ENCODE measurements at places on chromosomes 6 and 20.

DNA sequence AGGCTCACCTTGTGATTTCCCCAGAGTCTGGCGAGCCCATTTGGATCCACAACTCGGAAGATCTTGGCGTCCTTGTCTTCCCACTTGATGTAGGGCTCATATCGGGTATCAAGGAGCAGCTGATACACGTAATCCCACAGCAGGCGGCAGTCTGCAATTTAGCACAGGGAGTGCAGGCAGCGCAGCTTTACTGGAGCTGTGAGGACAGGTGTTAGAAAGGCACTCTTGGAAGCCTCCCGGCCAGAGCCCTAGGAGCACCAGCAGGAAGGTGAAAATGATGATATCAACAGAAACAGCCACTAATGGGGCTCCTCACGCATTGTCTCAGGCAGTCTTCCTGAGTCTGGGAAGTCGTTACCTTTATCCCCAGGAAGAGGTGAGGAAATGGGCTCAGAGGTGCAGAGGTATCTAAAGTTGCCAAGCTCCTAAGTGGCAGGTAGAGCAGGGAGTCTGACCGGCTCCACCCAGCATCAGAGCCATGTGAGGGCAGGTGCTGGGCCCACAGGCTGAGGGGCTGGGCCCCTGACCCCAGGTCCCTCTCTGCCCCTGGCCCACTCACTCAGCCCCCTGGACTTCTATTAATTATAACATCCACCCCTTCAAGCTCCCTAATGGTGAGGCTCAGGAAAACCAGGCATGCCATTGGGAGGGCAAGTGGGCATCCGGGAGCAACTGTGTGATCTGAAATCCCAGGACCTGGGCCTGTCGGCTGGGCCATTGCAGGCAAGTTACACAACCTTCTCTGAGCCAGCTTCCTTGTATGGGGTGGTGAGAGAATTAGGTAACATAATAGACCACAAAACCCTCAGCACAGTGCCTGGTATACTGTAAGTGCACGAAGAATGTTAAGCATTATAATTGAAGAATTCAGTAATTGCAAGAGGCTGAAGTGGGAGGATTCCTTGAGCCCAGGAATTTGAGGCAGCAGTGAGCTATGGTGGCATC lies 18.3 kb downstream of the ETV7 start:
- DNase-seq, result no peak

GRCh38 chr20:32837157-32837556 lies 17.4 kb downstream of the MAPRE1 start:
- DNase-seq, result no peak

- no peak for DNase-seq
Observed at GRCh38 chr6:123997223-123997622, 193.6 kb downstream of the NKAIN2 start.

DNA sequence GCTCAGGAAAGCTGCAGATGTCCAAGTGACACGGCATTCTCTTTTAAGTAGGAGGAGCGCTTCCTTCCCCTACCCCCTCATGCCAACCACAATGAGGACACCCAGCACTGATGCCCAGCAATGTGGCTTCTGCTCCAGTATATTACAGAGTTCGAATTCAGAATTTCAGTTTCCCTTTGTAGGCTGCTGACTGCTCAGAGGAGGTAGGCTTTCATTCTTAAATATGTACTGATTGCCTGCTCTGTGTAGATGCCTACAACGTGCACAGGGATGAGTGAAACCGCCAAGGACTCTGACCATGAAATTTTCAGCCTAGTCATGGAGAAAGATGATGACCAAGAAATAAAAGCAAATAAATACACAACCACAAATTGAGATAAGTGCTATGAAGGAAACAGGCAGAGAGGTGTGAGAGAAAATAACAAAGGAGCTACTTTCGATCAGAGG lies 50.9 kb upstream of the TNFAIP3 start:
- no peak for DNase-seq

- no peak for DNase-seq
Observed at GRCh38 chr6:144939921-144940320, 654.8 kb downstream of the UTRN start.

DNA sequence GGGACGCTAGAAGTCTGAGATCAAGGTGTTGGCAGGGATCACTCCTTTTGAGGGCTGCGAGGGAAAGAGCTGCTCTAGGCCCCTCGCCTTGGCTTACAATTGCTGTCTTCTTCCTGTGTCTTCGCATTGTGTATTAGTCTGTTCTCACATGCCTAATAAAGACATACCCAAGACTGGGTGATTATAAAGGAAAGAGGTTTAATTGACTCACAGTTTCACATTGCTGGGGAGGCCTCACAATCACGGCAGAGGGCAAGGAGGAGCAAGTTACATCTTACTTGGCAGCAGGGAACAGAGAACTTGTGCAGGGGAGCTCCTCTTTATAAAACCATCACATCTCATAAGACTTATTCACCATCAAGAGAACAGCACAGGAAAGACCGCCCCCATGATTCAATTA lies 102.5 kb upstream of the ASF1A start:
- DNase-seq, result no peak

DNA sequence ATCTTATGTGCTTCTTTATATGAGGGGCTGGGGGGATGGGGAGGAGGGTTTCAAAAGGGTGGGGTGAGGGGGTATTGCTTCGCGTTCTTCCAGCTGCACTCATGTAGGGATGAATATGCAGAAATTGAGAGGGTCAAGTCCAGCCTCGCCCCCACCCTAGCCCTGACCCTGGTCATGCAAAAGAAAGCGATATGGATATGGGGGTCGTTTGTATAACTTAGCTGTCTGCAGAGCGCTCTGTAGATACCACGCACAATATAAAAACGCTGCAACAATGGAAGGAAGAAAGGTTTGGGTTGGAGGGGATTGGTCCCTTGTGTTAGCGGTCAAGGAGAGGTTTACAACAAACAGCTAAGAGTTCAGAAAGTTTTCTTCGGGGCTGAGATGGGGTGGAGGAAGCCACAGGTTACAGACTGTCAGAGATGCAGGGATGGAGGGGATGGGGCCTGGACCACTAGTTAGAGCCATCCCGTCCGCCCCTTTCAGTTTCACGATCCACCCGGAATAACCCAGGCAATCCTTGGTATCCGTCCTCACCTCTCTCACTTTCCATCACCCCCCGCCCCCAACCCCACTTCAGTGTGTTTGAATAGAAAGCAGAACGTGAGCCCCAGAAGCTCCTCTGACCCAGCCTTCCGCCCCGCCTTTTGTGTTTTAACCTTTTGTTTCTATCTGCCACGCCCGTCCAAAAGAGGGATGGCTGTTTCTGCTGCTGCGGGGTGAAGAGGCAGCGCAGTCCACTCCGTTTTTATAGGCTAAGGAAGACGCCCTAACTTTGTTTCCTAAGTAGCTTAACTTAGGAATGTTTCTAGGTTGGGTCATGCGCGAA lies 73.5 kb downstream of the SOX4 start:
- DNase-seq, result no peak

- DNase-seq, result no peak
Observed at GRCh38 chr20:16364320-16364687, 208.9 kb downstream of the KIF16B start.

GRCh38 chr6:41967312-41968287 lies 26.0 kb upstream of the CCND3 start:
- no peak for DNase-seq

DNA sequence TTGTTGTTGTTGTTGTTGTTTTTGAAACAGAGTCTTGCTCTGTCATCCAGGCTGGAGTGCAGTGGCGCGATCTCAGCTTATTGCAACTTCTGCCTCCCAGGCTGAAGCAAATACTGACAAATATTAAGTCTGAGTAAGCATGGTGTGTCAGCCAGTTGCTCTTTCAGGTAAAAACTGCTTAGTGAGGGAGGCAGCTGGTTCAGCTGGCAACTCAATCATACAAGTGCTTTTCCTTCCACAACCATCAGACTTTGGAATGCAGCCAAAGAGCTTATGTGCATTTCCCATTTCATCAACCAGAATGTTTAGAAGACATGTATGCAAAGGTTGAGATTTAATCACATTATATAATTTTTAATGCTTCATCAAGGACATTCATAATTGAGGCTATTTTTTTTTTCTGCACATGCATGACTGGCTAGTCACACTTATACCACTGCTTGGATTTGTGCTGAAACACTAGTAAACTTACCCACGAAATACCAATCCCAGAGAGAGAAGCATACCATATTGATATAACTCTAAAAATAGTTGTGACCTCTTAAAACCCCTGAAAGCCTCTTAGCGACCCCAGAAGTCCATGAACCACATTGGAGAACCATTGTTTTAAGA lies 56.0 kb downstream of the CLIC5 start:
- no peak for DNase-seq

GRCh38 chr6:126107475-126108166 lies 121.3 kb downstream of the TRMT11 start:
- no peak for DNase-seq

GRCh38 chr6:37137201-37138090 lies 32.5 kb upstream of the PIM1 start:
- no peak for DNase-seq

DNA sequence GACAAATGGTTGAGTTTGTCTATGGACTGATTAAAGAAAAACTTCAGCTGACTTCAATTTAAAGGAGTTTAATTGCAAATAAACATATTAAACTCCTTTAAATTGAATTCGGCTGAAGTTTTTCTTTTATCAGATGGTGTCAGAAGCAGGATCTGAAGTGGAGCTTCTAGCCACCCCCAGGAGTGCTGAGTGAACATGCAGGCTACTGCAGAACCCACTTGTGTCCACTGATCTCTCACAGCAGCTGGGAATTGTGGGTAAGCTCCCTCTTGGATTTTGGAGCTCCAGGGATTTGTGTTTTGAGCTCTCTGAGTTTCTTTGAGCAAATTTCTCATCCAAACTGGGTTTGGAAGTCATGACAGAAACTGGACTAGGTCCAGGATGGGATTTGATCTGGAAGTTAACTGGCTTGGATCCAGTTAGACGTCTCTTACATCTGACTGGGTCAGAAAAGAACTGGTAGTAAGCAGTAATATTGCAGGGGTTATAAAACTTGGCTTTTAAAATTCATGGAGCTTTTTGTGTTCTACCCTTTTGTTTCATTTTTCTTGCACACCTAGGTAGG lies 95.8 kb upstream of the UST start:
- DNase-seq, result no peak

GRCh38 chr20:17077030-17077429 lies 149.8 kb upstream of the PCSK2 start:
- DNase-seq, result no peak

DNA sequence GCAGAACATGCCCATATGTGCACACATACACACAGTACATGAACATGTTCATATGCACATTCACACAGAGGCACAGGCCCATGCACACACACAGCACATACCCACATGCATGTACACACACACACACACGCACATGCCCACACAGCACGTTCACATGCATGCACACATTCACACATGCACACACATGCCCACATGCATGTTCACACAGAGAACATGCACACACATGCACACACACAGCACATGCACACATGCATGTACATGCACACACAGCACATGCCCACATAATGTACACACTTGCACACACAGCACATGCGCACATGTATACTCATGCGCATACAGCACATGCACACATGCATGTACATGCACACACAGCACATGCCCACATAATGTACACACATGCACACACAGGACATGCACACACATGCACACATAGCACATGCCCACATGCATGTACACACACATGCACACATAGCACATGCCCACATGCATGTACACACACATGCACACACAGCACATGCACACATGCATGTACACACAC lies 25.9 kb downstream of the RNASET2 start:
- DNase-seq, result no peak

DNA sequence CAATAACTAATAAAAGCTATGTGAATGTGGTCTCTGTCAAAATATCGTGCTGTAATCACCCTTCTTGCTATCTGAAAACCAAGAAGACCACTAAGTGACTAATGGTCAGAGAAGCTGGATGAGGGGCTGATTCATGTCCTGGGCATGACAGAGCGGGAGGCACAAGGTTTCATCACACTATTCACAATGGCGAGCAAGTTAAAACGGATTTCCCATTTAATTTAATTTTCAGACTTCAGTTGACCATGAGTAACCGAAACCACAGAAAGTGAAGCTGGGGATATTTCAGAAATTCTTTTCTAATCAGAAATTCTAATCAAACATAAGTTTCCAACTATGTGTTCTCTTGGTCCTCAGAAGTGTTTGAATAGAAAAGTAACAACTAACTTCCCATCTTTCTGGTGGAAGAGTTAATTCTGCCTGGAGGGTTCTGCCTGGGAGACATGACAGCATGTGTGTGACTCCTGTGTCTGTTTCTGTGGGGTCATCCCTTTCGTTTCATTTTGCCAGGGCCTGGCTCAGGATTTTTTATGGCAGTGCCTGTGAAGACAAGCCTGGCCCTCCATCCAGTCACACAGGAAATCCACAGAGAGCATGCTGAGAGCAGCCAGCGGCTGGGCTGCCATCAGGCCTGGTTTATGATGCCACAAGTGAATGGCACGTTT lies 98.9 kb downstream of the FAM120B start:
- DNase-seq, result no peak

DNA sequence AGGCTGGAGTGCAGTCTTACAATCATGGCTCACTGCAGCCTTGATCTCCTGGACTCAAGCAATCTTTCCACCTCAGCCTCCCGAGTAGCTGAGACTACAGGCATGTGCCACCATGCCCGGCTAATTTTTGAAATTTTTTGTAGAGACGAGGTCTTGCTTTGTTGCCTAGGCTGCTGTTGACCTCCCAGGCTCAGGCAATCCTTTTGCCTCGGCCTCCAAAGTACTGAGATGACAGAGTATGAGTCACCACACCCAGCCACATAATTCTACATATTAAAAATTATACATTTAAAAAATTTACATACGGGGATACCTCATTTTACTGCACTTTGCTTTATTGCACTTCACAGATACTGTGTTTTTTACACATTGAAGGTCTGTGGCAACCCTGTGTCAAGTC lies 115.1 kb downstream of the MAN1A1 start:
- DNase-seq, result no peak

DNA sequence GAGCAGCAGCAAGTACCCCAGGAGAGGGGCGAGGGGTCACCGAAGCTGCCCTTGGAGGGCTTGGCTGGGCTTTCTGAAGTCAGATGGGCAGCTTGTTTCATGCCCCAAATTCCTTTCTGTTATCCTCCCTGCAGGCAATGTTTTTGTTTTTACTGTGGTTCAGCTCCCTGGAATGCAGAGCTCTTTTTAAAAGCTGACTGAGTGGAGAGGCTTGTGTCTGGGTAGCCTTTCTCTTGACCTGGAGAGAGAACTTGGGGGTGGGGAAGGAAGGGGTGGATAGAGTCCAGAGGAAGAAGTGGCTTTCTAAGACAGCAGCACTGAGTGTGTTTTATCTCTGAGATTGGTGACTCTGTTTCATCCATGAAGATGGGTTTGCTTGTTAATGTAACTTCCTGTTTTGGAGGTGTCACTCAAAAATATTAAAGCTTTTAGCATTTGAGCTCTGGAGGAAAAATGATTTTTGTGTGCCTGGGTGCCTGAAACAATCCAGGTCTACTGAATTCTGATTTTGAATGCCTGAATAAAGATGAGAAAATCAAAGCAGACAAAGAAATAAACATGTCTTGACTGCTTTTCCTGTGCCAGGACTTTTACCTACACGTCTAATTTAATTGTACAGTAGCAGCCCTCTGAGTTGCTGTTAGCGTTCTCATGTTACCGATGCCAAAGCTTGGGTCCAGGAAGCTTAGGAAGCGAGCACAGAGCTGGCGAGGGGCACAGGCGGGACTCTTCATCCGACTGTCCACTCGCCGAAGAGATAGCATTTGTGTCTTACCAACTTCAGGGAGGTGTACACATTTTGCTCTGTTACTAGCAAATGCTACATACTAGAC lies 78.2 kb upstream of the EEF1E1 start:
- no peak for DNase-seq
